ENCODE measurements at places on chromosomes 4 and X.

GRCh38 chr4:3044870-3045819 lies 29.2 kb downstream of the HTT-AS start:
- DNase-seq, result peak; percentile 75

- DNase-seq, result peak; percentile 55
Observed at GRCh38 chr4:112975567-112976355, 73.7 kb upstream of the ANK2 start.

DNA sequence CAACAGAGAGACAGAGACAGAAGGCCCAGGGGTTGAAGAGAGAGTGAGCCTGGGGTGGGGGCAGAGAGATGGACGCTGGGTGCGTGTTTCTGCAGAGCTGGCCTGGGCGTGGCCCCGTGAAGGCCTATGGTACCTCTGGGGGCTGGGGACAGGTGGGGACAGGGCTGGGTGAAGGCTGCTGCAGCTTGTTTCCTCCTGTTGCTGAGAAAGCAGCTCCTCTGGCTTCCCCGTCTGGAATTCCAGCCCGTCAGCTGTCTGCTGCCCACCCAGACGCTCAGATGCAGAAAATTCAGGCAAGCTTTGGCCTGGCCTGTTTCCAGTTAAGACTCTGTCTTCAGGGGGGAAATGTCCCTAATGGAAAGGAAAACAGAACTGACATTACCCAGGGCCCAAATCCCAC lies 76.8 kb upstream of the PSAPL1 start:
- no peak for DNase-seq

- peak; percentile 68 for DNase-seq
Observed at GRCh38 chr4:111689214-111689613, 456.0 kb upstream of the FAM241A start.
